Activated CD8-positive, alpha-beta memory T cell treated with anti-CD3 and anti-CD28 coated beads for 4 hours (primary cell): ENCODE measurements at places on chromosomes 2 and 18.

DNA sequence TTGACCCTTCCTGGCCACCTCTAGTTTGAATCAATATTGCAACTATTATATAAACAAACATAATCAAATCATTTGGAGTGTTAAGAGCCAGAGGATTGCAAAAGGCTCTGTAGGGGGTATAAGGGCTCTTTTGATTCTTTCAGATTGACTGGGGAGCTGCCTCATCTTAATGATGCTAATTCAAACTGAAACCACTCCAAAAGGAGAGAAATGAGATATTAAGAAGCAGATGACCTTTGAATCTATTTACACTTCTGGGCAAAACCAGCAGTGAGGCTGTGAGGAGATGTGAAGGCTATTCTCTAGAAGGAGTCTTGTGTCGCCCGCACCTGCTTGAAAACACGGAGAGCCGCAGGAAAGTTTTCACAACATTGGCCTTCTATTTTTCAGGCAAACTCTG, 311.2 kb upstream of the CRIM1 start:
- no peak for DNase-seq

- no peak for DNase-seq
These were observed 2.1 kb downstream of the DHRS9 start for GRCh38 chr2:169071455-169071854.

GRCh38 chr18:75638776-75639471, 211.4 kb upstream of the SMIM21 start:
- DNase-seq: no peak

DNA sequence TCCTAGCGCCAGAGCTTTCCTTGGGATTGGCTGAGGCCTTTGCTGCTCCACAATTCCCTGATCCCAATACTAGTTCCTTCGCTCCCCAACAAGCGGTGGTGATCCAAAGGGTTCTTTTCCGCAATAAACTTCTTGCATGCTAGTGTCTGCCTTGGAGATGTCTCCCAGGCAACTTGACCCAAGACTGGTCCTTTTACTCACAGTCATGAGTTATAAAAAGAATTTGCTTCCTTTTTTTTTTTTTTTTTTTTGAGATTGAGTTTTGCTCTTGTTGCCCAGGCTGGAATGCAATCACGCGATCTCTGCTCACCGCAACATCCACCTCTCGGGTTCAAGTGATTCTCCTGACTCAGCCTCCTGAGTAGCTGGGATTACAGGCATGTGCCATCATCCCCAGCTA, 89.8 kb upstream of the SP3 start:
- DNase-seq: no peak

GRCh38 chr2:20113986-20114938, 62.8 kb upstream of the LAPTM4A start:
- no peak for DNase-seq

GRCh38 chr18:13409997-13410396, 191.4 kb downstream of the LDLRAD4 start:
- DNase-seq: no peak

DNA sequence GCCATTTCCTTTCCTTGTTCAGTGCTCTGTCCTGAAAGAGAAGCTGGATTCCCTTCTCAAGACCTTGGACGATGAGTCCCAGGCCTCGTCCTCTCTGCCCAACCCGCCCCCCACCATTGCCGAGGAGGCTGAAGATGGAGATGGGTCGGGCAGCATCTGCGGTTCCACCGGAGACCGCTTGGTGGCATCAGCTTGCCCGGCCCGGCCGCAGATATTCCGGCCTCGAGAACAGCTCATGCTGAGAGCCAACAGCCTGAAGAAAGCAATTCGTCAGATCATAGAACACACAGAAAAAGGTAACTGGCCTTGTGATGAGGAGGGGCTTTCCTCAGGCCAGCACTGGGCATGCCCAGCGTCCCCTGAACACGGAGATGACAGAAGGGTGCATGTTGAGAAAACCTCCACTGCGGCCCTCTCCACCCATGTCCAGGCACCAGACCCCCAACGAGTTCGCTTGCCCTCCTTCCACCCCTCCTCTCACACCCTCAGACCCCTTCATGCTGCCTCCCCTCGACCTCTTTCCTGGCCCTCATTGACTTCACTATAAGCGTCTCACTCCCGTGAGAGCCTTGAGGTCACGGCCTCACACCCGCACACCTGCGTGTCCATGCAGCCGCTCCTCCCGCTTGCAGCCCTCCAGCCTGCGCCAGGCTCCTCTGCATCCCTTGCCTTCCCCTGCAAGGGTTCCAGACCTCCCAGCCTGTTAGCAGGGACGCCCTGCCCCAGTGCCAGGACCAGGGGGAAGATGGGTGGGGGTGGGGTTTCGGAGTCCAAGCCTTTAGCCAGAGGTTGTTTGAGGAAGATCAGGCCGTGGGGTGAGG, 95.0 kb downstream of the DGKD start:
- no peak for DNase-seq

DNA sequence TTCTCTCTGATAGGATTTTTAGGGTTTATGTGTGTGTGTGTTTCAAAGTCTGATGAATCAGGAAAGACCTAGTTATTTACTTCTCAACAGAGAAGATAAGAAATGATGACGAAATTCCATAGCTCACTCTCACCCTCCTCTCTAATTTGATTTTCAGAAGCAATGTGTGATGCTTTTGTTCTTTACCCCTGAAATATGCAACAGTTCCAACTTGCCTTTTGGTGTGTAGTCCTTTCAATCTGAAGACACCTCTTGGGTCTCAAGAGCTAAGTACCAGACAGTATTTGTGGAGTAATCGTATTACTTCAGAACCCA, 18.7 kb upstream of the LCLAT1 start:
- DNase-seq: no peak
